A549 treated with Hydrocortisone at 1 μM for 4 hours (cell line): ENCODE measurements at places on chromosomes 5 and 9. TPM values are rescaled to one million over a fixed set of nuclear protein-coding genes. Genes with fewer than 3 reads are reported as not detected.

Gene CDC20B
- total RNA-seq: 0.05 to 0.10 TPM (median 0.06 TPM) in 5 replicates

Gene SAPCD2
- total RNA-seq: 17.6 to 24.7 TPM (median 21.7 TPM) in 5 replicates

Gene FGF10
- total RNA-seq: not detected in 5 replicates

Gene PLPP7
- 0.06 TPM in 1 of 5 replicates, not detected in the others for total RNA-seq

Gene FABP6
- total RNA-seq: 0.53 to 1.6 TPM (median 0.91 TPM) in 5 replicates

Gene EIF4E1B
- total RNA-seq: not detected in 5 replicates
